ENCODE measurements at places on chromosomes 2 and 18.

GRCh38 chr2:218407717-218408116 lies 8.0 kb downstream of the CTDSP1 start:
- H3K27ac ChIP-seq, result no peak overlapping the region
- H3K36me3 ChIP-seq, result peaks cover 10% of the 10 kb centered on the region
- H3K4me1 ChIP-seq, result peaks cover 27% of the 10 kb centered on the region
- no peak overlapping the region for H3K4me3 ChIP-seq
- DNase-seq, result no peak
- H3K27me3 ChIP-seq, result peaks cover 5% of the 10 kb centered on the region

- peaks cover 3% of the 10 kb centered on the region for H3K27me3 ChIP-seq
- no peak for DNase-seq
- H3K4me1 ChIP-seq, result peaks cover 1% of the 10 kb centered on the region
- peak overlapping the region; percentile 29 for H3K4me3 ChIP-seq
These were observed 25.3 kb downstream of the TMEM127 start for GRCh38 chr2:96240341-96241038.

DNA sequence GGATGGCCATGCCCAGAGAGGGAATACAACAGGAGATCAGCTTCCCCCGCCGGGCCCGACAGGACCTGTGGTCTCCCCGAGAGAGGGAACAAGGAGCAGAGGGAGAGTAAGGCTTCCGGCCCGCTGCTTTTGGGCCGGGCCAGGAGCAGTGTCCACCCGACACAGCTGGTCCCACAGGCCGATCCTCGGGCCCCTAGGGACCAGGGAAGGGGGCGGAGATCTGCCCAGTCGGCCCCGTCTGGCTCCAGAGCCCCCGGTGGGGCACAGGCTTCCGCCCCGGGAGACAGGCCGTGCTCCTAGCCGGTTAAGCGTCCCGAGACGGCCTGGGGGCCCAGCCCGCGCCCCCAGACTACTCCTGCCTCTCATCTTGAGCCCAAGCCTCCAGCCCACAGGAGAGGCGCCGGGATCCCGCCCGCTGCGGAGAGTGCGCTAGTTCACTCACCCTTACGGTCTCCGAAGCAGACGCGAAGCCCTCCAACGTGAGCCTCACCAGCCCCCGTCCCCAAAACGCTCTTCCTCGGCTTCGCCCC lies at the start of gene MCFD2:
Gene MCFD2, minus strand, starts transcription at position 526 of the 530 bp plus-strand sequence. CDS start 6,635 bp downstream, outside the sequence.
- peak within 1 kb of the TSS; percentile 98 for H3K4me3 ChIP-seq
- H3K36me3 ChIP-seq, result peaks cover 11% of the 10 kb centered on the region
- DNase-seq, result no peak
- peak within 1 kb of the TSS; percentile 94 for H3K27ac ChIP-seq

DNA sequence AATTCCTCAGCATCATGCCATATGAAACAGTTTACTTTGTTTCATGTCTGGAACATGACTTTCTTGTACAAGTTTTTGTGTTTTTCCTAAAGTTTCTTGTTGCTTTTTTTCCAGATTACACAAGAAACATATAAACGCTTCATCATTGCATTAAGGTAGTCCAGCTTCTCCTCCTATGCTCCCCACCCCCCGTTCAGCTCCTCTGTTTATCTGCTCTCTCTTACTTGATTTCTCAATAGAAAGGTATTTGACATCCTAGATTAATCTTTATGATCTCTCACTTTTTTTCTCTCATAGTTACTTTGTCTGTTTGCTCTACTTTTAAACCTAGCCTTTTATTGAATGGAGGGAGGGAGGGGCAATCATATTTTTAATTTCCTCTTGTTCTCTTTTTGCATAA lies 25.4 kb downstream of the SLC40A1 start:
- no peak for DNase-seq
- no peak overlapping the region for H3K4me3 ChIP-seq
- H3K27ac ChIP-seq, result no peak overlapping the region
- H3K4me1 ChIP-seq, result peaks cover 32% of the 10 kb centered on the region

- H3K4me1 ChIP-seq, result peaks cover 5% of the 10 kb centered on the region
- H3K27ac ChIP-seq, result no peak overlapping the region
- no peak for DNase-seq
- no peak overlapping the region for H3K4me3 ChIP-seq
- H3K36me3 ChIP-seq, result no peaks in the 10 kb centered on the region
These were observed 137.6 kb upstream of the HNMT start for GRCh38 chr2:137826373-137827372.

Data from endothelial cell (in vitro differentiated cells).